Occipital lobe (tissue), 3 donors: ENCODE measurements at places on chromosomes 11 and 22. TPM values are rescaled to one million over a fixed set of nuclear protein-coding genes. Genes with fewer than 3 reads are reported as not detected.

Gene ANAPC15
- 11.7 TPM for total RNA-seq

Gene FLRT1
- 5.0 TPM for total RNA-seq

Gene TNKS1BP1
- total RNA-seq: 19.3 TPM

Gene PAX6
- 16.4 TPM for total RNA-seq

Gene CDHR5
- not detected for total RNA-seq

Gene CSRP3
- total RNA-seq: 0.31 TPM

Gene VSIG2
- not detected for total RNA-seq

Gene PHF21B
- total RNA-seq: 8.1 TPM

Gene SPI1
- total RNA-seq: 0.78 TPM
